ENCODE measurements at places on chromosomes 16 and 17. TPM values are rescaled to one million over a fixed set of nuclear protein-coding genes. Genes with fewer than 3 reads are reported as not detected.

The CCL14 gene
- not detected for total RNA-seq

The ANKFN1 gene
- total RNA-seq, result not detected

The DUSP3 gene
- total RNA-seq, result 38.4 TPM

The ZFPM1 gene
- 20.0 TPM for total RNA-seq

The EVPL gene
- 77.8 TPM for total RNA-seq

The RNU2-1 gene
- total RNA-seq, result 4,274 TPM

The SDR42E2 gene
- total RNA-seq, result not detected

The CX3CL1 gene
- total RNA-seq, result not detected

The RNF135 gene
- total RNA-seq, result 23.4 TPM

GRCh38 chr17:78535273-78536197 lies 41.7 kb downstream of the DNAH17 start:
- DNase-seq, result peak; percentile 84

- DNase-seq, result no peak
Observed at GRCh38 chr16:77540646-77541045, 105.8 kb upstream of the ADAMTS18 start.

GRCh38 chr17:44887971-44888954 lies 11.0 kb downstream of the EFTUD2 start:
- no peak for DNase-seq

GRCh38 chr16:12231666-12232065 lies 255.1 kb downstream of the SNX29 start:
- no peak for DNase-seq

GRCh38 chr16:27679899-27680298 lies 130.0 kb downstream of the KATNIP start:
- no peak for DNase-seq

DNA sequence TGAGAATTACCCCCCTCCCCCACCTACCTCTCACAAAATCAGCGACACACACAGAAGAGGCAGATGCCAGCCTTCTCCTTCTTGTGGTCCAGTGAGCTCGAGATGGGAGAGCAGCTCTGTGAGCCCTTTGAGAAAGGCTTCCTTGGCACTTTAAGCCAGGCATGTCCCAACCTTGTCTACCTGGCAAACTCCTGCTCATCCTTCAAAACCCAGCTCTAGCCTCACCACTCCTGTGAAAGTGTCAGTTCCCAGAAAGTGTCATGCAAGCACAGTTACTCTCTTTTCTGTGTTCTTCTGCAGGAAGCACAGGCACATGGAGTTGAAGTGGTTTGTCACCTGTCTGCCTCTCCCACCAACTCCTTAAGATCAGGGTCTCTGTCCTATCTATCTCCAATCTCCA lies 1.6 kb downstream of the TMEM98 start:
- no peak for DNase-seq

- DNase-seq, result no peak
Observed at GRCh38 chr17:81961087-81961511, at the start of gene NOTUM. Gene NOTUM (minus strand): TSS chr17:81961187. CDS start chr17:81960909, 278 bp downstream.

- peak; percentile 98 for DNase-seq
Observed at GRCh38 chr17:50452630-50453300, 15.9 kb downstream of the CHAD start.

DNA sequence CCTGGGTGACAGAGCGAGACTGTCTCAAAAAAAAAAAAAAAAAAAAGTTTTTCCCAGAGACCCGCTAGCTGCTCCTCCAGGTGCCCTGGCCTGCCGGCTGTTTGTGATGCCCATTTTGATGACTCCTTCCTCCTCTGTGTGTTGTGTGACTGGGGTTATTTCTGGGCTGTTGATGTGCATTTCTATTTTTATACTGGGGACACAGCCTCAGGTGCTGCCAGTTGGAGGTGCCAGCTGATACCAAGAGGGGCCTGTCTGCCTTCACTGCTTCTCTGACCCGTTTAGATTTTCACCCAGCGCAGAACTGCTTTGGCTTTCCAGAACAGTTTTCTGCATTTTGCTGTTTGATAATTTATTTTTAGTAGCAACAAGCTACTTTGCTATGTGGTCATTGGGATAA lies 6.7 kb downstream of the PLA2G15 start:
- DNase-seq, result no peak

- DNase-seq, result no peak
Observed at GRCh38 chr17:46190763-46191162, 2.5 kb downstream of the KANSL1 start.

DNA sequence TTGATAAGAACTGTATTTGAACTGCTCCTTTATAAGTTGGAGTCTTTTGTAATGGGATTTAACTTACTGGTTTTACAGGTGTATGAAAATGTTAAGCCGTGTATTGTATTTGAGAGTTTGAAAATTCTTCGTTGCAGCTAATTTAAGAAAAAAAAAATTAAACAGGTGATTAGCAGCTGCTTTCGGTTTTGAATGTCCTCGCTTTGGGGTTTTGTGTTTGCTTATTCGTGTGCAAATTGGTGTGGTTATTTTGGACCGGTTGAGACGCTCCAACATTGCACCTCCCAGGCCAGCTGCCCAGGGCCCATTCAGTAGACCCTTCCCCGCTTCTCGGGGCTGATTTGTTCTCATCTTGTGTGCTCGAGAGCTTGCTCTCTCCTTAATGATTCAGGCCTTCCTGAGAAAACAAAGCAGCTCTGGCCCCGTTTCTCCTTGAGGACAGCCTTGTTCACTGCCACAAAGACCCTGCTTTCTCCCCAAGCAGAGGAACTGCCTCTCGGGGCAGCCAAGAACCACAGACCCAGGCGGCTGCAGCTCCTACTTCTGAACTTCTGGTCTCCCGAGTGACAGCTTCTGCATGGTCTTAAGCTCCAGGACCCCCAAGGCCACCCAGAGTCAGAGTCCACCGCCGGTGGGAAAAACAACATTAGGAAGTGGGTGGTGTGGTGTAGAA lies 100.5 kb downstream of the MSI2 start:
- DNase-seq, result no peak

- no peak for DNase-seq
Observed at GRCh38 chr17:81013642-81014041, 21.3 kb upstream of the BAIAP2 start.

DNA sequence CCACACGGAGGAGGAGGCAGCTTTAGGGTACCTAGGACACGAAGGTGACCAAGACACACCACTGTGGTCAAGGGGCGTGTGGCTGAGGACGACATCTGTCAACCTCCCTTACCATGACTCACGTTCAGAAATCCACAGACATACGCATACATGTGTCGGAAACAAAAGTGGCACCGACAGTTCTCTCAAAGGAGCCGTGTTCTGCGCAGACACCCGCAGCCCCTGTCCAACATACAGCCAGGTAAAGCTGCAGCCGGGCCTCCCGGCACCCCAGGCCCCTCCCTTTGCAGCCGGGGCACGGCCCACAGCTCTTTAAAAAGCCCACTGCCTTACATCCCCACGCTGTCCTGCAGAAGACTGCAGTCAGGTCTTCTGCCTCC lies 40.5 kb upstream of the KLHDC4 start:
- peak; percentile 37 for DNase-seq

DNA sequence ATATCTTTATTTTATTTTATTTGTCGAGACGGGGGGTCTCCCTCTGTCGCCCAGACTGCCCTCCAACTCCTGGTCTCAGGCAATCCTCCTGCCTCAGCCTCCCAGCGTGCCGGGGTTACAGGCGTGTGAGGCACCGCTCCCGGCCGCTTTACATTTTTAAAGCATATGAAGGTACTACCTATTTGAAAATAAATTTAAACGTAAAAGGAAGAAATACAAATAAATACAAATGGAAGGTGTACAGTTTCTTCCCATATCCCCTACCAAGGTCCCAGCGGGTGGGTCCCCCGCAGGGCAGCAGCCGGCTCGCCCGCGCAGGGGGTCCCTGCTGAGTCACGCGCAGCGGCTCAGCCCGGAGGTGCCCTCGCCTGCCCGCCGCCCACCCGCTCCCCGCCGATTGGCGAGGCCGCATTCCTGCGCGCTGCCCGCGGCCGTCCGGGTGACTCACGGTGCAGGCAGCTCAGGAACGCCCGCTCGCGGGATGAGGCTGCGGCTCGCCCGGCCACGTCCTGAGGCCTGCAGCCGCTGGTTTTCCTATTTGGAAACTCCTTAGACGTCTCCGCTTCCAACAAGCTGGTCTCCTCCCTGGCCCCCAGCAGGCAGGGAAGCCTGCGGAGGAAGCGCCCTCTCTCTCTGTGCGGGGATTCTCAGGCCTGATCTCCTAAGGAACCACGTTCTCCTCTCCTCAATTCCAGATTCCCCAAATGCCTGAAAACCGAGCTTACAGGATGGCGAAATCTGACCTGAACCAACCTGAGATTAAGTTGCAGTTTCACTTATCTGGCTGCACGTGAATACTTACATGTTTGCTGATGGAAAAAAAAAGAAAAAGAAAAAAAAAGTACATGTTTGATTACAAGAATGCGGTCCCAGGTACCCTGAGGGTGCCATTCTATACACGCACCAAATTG lies 54.8 kb upstream of the MAP3K14 start:
- DNase-seq, result peak; percentile 97

GRCh38 chr17:32880671-32881453 lies 3.9 kb upstream of the MYO1D start:
- no peak for DNase-seq
